Stimulated activated CD8-positive, alpha-beta memory T cell treated with anti-CD3 and anti-CD28 coated beads, Interleukin-15, amount 100 ng/mL, for 4 hours (primary cell): ENCODE measurements at places on chromosomes 5 and 9.
A peak's percentile ranks its signal among the peaks of the same experiment; 100 is the strongest.

DNA sequence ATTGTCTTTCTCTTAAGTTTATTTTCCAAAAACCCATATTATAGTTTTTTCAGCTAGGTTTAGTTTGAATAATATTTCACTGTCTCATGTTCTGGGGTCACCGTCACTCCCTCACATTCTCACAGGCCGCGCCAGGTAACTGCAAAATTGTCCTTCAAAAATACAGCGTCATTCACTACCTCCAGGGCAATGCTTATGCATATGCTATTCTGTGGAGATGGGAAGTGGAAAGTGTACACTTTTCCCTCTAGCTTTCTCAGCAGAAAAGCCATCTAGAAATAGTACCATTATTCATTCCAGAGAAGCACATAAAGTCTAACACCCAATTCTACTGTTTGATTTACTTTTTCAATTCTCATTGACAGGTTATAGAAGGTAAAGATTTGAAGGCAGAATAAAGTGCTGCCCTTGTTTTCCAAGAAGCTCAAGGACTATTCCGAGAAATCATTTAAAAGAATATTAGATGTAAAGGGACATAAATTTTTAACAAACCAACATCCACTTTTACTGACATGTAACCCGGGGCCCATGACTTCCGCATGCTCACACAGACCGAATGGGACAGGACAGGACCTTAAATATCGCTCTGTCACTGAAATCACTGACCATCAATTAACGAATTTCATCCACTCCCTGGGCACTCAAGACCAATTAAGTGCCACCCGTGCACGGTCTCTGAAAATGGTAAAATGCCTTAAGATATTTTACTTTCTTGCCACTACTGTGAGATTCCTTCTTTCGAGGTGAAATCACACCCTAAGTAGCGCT lies 720 bp downstream of the NUDT12 start:
- DNase-seq: no peak

DNA sequence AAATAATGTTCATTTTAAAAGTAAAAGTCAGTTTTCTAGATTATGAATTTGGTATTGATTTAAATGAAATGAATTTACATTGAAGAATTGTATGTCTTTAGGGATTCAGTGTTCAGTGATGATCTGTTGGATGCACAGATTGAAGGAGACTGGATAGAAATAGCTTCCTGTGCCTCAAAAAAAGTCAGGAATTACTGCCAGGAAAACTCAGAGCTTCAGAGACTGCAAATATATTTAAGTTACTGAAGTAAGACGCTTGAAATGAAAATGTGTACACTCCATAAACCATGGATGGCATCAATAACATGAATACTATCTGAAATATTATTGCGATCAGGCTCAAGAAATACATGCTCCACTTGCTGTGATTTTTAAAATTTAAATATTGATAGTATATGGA lies 60.3 kb downstream of the ADCY2 start:
- no peak for DNase-seq

GRCh38 chr9:126390923-126391322 lies 64.3 kb downstream of the MVB12B start:
- no peak for DNase-seq

- no peak for DNase-seq
Measured at GRCh38 chr5:97164846-97165245, 18.2 kb downstream of the RIOK2 start.

DNA sequence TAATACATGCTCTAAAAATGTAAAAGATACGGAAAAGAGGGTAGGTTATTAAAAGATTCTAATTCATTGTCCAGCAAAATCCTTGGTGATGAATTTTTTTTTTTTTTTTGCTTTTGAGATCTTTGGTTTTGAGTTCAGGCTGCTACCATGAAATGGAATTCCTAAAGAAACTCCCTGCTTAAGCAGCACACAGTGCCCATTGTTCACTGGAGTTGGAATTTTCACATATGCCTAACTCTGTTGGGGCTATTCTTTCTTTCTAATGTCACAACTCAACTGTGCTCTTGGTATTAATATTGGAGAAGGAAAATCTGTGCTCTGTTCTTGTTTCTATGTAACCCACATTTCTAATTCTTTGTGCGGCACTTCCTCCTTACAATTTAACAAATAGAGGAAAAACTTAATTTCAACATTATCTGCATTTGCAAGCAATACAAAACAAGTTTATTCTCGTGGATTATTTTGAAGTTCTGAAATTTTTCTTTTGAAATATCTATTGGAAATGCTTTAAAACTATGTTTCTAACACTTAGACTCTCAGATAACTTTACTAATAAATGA lies 21.6 kb downstream of the MATR3 start:
- DNase-seq: no peak

DNA sequence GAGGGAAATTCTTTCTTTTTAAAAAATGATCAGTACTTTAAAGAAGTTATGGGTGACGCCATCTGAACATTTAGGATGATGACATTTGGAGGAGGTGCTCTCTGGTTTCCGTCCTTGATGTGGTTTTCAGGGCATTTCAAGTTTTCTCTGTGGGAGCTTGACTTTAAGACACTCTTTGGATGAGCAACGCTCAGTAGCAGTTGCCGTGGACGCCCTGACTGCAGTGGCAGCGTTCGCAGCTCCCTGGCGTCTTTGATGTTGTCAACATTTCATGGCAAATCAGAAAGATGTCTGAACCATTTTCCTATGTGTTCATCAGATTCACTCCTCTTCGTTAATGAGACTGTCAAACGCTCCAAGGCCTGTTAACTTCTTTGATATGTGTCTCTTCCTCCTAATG lies 86.1 kb downstream of the ZNF354C start:
- peak; percentile 8 for DNase-seq

- DNase-seq: no peak
Measured at GRCh38 chr5:101877451-101877850, 418.6 kb downstream of the SLCO4C1 start.

DNA sequence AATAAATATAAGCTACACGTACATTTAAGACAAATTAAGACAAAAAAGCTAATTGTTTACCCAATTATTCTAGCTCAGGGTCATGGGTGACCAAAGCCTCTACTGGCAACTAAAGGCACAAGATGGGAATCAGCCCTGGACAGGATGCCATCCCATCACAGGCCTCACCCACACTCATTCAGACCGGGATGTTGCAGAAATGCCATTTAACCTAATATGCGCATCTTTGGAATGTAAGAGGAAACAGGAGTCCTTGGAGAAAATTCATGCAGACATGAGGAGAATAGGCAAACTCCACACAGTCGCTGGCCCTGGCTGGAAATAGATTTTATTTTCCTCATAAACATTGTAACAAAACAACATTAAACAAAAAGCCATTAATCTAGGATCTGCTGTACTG lies 2003.8 kb upstream of the CDH9 start:
- no peak for DNase-seq

GRCh38 chr5:123549256-123549904 lies 37.4 kb downstream of the CSNK1G3 start:
- DNase-seq: peak; percentile 28
